Inflammatory macrophage treated with lipopolysaccharide for 4 hours (primary cell): ENCODE measurements at places on chromosomes 16 and 17.

- DNase-seq, result peak; percentile 2
These were observed 782.9 kb upstream of the SOX9 start for GRCh38 chr17:71337938-71338337.

GRCh38 chr16:53913099-53913870 lies 209.3 kb downstream of the FTO start:
- DNase-seq, result peak; percentile 5

DNA sequence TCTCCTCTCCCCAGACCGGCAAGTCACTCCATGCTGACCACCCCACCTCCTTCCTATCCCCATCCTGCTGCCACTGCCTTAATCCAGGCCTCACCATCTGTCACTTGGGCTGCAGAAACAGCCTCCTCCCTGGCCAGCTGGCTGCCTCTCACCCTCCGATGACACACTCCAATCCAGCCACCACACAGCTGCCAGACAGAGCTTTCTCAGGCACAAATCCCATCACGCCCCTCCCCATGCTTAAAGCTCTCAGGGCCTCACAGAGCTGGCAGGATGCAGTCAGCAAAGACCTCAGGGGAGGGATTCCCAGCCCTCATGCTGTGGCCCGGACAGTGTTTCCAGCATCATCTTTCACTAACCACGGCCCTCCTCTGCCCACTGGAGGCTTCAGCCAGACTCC lies 13.7 kb downstream of the CAMKK1 start:
- DNase-seq, result no peak

DNA sequence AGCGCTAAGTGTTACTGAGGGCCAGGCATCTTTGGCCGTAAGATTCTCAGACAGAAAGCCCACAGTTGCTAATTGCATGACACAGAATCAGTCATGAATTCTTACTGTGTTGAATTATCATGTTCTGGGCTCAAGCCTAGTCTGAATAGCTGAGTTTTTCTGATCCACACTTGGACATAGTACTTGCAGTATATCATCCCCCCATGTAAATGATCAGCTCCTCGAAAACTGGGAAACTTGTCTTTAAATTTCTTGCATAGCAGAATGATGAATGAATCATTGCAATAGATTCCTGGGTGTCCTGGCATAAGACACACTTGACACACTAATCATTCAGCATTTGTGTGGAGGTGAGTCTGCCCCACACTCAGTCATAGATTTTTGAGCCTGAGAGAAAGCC lies 2.2 kb downstream of the MLYCD start:
- no peak for DNase-seq

GRCh38 chr16:25996052-25996451 lies 304.3 kb downstream of the HS3ST4 start:
- no peak for DNase-seq

GRCh38 chr16:85988723-85989313 lies 89.9 kb downstream of the IRF8 start:
- DNase-seq, result no peak

DNA sequence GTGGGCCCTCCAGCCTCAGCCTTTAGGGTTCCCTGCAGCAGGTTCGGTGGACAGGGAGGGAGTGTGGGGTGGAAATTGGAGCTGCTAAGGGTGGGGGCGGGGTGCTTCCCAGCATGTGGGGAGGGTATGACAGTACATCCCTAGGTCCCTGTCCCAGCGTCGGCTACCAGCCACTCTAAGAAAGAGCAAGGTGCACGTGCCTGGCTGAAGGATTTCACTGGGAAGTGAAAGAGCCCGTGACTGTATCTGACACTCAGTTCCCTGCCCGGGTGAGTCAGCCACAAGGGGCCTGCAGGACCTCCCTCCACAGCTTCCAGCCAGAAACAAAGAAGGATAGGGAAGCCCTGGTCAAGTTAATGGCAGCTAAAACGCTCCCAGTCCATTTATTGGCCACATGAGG lies 4.1 kb downstream of the SNRNP25 start:
- DNase-seq, result peak; percentile 56

DNA sequence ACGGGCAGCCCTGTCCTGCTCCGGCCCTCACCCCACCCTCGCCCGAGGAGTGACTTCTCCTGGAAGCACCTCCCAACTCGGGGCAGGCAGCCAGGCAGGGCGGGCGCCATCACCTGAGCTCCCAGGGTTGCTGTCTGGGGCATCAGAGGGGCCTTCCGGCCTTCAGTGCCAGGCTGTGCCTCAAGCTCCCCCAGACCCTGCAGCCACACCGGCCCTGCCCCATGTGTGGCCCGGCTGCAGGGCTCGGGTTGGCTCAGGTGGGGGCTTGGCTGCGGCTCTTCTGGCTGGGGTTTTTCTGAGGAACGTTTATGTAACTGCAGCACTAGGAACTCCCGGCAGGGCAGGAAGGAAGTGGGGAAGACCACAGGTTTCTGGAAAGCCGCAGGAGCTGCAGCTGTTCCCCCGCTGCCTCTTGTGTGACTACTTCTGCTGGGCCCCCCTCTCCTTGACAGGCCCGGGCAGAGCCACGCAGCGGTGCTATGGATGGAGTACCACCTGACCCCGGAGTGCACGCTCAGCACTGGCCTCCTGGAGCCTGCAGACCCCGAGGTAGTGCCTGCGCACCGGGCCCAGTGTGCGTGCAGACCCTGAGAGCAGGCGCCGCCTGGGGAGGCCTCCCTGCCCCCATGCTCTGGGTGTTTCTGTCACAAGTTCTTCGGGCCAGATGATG lies 45.6 kb downstream of the PRMT7 start:
- peak; percentile 18 for DNase-seq

DNA sequence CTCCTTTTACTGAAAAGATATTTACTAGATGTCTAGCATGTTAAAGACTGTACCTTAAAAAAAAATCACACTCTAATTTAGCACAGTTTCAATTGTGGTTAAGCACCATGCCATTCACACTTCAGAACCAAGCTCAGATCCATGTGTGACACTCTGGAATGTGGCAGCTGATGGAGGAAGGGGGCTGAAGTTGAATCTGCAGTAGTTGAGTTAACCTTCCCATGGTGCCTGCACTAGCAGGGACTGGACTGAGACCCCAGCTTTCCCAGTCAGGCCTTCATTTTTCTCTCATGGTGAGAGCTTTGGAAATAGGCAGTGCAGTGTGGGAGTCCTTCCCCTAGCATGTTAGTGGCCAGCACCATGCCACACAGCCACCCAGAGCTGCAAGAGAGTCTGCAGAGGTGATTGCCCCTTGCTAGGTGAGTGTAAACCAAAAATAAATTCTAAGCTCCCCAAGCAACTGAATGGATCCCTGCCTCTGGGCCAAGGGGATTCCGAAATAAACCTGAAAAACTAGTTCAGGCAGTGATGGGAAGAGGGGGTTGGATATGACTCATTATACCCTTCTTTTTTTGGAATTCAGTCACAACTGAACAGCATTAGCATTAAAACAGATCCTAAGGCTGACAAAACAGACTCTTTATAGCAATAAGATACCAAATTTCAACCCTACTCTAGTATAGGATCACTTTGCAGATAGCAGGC lies 208.5 kb downstream of the WWOX start:
- DNase-seq, result no peak

DNA sequence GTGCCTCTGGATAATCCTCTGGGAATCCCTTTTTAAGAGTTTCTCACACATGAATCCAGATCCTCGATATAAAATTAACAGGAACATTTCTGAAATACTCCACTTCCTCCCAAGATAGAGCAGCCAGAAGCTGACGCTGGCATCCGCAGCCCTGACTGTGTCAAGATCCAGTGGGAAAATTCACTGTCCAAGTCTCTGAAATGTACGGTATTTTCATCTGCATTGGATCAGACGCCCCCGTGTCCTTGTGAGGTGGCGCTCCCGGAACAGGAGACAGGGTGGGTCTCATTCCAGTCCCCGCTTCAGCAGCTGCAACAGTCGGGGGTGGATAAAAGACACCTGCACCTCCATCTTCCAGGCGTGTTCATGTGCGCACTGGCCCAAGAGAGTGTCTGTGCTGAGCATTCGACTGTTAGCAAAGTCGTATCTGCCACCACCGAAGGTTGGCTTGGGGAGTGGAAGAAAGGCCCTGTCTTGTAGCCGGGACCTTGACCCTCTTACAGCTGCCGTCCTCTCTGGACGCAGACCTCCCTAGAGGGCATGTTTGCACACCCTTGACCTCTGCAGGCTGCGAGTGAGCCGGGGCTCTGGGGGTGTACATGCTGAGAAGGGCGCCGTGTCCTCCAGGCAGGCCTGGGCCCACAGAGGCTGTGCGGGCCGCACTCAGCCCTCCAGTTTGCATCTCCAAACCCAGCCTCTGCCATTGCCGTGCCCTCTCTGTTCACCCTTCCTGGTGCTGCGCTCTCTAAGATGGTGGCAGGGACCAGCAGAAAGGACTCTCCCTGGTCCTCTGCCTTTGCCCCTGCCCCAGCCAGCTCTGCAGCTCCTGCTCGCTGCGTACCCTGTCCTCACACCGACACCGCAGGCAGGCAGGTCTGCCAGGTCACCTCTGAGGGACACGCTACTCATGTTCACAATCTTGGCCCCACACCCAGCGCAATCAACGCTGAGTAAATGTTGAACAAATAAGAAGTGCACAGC lies 72.0 kb upstream of the CHMP6 start:
- no peak for DNase-seq

DNA sequence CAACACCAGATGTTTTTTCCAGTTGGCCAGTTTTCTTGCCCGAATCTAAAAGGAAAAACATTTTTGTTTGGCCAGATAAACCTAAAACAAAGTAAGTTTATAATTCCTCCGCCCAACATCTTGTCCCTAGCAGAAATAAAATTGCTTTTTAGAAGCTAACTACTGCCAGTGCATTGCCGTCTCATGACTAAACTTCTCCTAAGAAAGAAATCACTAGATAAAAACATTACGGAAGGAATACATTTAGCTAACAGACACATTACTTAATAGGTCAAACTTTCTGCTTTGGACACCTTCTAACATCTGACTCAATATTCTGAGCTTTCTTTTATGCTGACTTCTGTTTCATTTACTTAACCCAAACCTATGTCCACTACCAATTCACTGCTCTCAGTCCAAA lies 36.2 kb downstream of the FBXL20 start:
- DNase-seq, result peak; percentile 85

GRCh38 chr16:1198194-1198593 lies 26.9 kb downstream of the TPSG1 start:
- DNase-seq, result no peak

DNA sequence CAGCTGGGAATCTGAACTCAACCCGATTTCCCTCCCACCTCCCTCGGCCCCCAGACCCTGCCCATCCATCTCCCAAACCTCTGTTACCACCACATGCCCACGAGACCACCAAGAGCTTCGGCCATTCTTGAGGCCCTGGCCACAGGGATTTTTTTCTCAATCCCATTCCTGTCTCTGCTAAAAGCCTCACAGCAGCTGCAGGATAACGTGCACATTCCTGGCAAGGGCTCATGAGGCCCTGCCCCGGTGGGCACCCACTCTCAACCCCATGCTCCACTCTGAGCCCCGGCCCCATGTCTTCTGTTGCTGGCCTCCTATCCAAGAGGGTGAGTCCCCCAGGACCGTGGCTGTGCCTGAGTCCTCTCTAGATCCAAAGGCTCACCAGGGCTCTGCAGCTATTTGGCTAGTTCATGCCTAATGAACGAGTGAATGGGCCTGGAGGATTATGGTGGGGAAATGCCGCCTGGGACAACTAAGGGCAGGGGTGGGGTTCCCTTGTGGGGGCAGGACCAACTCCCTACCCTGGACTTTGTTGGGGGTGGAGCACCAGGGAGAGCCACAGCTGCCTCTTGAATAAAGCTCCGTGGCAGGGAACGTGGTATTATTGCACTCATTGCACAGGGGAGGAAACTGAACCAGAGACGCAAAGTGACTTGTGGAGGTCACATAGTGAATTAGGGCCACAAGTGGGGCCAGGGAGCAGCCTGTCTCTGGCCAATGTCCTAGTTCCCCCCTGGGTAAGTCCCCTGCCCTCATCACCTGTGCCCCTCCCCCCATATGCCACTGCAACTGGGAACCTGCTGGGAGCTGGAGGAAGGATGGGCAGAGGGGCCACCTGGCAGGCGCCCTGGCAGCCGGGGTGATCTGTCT lies 113.8 kb upstream of the SMURF2 start:
- no peak for DNase-seq

- DNase-seq, result no peak
These were observed 4.7 kb upstream of the CHD3 start for GRCh38 chr17:7883781-7884386.

DNA sequence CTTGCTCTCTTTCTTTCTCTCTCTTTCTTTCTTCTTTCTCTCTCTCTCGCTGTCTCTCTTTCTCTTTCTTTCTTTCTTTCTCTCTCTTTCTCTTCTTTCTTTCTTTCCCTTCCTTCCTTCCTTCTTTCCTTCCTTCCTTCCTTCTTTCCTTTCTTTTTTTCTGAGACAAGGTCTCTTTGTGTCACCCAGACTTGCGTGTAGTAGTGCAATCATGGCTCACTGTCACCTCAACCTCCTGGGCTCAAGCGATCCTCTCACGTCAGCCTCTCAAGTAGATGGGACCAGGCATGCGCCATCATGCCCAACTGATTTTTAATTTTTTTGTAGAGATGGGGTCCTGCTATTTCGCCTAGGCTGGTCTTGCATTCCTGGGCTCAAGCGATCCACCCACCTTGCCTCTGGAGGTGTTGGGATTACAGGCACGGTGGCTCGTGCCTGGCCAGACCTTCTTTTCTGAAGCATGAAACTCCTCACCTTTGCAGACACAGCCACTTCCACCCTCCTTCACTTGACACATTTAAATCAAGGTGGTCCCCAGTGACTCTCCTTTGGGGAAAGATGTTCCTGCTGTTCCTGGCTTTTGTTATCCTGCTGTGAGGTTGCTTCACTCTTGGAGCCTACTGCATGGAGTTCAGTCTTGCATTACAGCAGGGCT lies 26.8 kb upstream of the NKD1 start:
- DNase-seq, result no peak

DNA sequence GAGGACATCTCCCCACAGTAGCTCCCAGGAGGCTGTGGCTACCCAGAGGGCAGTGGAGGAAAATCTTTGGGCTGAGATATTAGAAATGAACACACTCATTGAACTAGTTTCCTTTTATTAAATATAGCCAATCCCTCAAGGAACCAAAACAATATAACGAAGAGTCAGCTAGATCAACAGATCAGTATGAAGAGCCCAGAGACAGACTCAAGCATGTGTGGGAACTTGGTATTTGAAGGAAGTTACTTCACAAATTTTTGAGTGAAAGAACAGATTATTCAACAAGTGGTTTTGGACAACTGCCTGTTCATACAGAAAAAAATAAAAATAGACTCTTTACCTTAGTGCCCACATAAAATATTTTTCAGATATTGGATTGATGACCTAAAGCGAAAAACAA lies 183.6 kb upstream of the PMFBP1 start:
- no peak for DNase-seq

GRCh38 chr16:1077877-1078578 lies 5.5 kb downstream of the SSTR5 start:
- DNase-seq, result no peak

DNA sequence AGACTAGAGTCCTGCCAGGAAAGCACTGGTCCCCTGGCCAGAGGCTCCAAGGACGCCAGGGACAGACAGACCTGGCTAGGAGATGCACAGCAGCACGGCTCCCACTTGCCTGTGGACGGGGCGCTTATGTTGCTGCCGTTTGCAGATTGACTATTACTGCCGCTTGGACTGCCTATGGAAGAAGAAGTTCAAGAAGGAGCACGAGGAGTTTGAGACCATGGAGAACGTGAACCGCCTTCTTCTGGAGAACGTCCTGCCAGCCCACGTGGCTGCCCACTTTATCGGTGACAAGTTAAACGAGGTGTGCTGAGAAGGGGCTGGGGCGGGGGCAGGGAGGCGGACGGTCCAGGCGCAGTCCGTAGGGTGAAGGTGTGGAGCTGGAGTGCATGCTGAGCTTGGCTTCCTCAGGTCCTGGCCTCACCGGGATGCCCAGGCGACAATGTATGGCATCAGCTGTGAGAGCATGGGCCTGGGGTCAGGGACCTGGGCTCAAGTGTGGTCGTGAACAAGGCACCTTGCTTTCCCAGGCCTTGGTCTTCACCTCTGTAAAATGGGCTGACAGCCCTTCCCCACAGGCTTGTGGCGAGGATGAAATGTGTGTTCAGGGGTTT lies 45.6 kb downstream of the ADCY7 start:
- DNase-seq, result no peak
